ENCODE measurements at places on chromosomes 3 and 15. TPM values are rescaled to one million over a fixed set of nuclear protein-coding genes. Genes with fewer than 3 reads are reported as not detected.

DNA sequence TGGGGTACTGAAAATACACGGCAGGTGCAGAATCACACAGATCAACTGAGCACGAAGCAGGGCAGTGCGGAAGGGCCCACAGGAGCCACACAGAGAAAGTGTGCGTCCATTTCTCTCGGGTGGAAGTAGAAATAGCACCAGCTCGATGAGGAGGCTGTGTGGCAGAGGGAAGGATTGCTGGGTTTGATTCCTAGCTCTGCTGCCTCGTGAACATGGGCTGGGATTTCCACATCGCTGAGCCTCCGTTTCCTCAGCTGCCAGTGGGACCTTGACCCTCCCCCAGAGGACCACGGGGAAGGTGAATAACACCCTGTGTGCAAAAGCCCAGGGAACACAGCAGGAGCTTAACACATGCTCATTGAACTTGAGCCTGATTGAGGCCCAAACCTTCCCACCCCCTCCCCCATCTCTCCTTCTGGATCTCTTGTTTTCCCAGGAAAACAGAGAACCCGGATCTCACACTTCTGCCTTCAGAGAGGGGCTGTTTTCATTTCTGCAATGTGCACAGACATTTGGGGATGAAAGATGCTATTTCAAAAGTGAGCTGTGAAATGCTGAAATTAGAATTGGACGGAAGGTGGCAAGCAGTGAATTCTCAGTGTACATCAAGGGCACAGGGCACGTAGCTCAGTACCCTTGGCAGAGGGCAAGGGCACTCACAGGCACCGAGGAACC is 38.4 kb downstream of the ABTB1 start:
- no peak for DNase-seq

GRCh38 chr3:164673738-164674137 is 404.6 kb downstream of the SI start:
- no peak for DNase-seq

DNA sequence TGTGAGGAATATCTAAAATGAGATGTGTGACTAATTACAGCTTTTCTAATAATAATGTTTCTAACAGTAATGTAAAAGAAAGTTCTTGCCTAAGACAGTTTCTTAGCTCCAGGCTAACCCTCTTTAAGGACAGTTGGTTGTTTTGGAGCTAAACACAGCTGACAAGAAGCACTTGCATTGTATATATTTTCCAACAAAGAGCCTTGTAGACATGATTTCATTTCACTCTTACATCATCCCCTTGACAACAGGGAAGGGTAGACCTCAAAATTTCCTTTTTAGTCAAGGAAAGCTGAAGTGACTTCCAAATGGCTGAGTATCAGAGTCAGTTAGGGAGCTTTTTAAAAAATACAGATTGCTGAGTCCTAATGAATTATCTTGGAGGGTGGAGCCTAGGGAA is 4.1 kb downstream of the ARID3B start:
- no peak for DNase-seq

- no peak for DNase-seq
Observed at GRCh38 chr15:35746121-35746520, 200.2 kb upstream of the DPH6 start.

DNA sequence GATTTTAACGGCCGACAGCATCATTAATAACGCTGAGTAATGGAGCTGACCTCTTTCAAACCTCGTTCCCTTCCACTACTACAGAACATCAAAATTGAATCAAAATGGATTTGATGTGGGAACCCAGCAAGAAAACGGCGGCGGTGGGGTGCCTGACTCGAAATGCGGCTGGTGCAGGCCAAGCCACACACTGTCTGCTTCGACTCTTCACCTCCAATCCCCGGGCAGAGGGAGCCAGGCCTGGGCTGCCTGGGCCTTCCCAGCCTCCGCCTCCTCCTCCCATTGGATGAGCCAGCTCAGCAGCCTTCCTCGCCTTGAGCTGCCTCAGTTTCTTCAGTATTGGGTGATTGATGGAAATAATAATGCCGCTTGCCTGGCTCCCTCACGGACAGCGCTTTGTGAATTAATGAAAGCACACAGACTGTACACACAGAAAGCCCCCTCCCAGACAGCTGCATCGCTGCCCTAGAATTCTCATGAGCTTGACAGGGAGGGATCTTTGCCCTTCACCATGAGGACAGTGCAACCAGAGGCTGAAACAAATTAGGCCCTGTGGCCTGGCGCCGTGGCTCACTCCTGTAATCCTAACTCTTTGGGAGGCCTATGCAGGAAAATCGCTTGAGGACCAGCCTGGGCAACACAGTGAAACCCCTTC is 11.4 kb upstream of the MEGF11 start:
- no peak for DNase-seq

DNA sequence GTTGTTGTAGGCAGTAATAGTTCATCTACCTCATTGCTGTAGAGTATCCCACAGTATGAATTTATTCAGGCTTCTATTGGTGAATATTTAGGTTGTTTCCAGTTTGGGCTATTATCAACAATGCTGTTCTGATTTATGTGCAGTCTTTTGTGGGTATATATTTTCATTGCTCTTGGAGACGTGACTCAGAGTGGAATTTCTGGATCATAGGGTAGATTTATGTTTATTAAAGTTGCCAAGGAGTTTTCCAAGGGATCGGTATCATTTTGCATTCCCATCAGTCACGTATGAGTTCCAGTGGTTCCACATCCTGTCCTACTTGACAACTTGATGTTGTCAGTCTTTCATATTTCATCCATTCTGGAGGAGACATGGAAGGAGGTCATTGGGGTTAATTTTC is 8.4 kb upstream of the HRH1 start:
- no peak for DNase-seq

DNA sequence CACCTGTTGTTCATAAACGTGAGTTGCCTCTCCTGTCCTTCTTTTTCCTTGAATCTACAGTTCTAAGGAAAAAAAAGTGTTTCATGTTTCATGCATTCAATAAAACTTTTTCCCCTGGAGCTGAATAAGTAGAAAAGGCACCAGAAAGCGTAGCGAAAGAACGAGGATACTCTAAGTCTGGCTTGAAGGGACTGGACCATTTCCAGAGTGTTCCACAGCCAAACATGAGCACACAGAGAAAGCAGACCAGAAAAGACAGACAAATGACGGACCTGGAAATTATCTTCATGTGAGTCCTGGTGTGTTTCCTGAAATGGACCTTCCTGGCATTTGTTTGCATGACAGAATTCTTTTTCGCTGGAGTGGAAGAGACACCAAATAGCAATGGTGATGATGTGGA is 204.7 kb downstream of the SV2B start:
- no peak for DNase-seq

- DNase-seq, result no peak
Observed at GRCh38 chr3:8517487-8517886, 15.9 kb downstream of the LMCD1 start.

DNA sequence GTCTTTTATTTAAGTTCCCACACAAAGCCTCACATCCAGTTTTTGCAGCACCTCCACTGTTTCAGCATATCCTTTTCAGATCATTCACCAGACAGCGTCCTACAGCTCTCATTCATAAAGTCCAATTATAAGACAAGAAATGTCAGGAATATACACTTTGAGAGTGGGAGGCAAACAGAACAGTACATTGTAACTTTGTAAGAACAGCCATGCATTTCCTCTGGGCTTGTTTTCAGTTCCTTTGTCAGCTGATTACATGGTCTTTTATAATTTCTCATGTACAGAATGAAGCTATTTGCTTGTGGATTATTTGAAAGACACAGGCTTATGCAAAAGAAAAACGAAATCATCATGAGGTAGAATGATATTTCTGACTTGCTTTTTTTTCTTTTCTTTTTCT is 85.7 kb downstream of the SOX2 start:
- DNase-seq, result no peak

- no peak for DNase-seq
Observed at GRCh38 chr15:56820333-56820732, 87.0 kb upstream of the ZNF280D start.

DNA sequence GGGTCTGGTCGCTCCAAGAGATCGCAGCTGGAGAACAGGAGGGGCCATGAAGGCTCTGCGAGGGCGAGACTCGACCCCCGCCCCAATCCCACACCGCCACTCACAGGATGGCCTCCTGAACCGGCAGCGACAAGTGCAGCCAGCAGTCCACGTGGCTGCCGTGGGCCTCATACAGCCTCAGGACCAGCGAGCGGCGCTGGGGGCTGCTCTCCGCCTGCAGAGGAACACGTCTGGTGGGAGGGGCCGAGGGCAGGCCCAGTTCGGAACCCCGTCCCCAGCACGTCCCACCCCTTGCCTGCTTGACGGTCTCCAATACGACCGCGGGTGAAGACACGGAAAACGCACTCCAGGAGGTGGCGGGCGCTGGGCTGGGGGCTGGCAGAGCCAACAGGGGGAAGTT is 9.2 kb downstream of the NEIL1 start:
- no peak for DNase-seq

- DNase-seq, result no peak
Observed at GRCh38 chr3:179950840-179951239, 85.9 kb downstream of the PEX5L start.

- no peak for DNase-seq
Observed at GRCh38 chr15:68279779-68280753, 2.5 kb downstream of the FEM1B start.

- DNase-seq, result no peak
Observed at GRCh38 chr3:156742401-156742800, 68.0 kb downstream of the TIPARP start.

DNA sequence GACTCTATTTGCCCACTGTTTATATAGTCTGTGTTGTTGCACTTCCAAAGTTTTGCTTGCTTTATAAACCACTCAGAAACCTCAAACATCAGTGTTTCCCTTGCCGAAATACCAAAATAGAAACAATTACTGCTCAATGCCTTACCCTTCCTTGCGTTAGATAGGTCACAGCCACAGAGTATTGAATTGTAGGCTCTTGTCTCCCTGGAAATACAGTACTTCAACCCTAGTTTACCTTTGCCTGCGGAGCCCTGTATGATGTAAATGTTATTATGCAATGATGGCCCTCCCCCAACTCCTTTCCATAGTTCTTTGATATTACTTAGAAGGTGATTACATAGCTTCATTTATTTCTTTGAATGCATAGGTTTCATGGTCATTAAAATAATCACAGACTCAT is 44.2 kb downstream of the SOX2 start:
- no peak for DNase-seq

DNA sequence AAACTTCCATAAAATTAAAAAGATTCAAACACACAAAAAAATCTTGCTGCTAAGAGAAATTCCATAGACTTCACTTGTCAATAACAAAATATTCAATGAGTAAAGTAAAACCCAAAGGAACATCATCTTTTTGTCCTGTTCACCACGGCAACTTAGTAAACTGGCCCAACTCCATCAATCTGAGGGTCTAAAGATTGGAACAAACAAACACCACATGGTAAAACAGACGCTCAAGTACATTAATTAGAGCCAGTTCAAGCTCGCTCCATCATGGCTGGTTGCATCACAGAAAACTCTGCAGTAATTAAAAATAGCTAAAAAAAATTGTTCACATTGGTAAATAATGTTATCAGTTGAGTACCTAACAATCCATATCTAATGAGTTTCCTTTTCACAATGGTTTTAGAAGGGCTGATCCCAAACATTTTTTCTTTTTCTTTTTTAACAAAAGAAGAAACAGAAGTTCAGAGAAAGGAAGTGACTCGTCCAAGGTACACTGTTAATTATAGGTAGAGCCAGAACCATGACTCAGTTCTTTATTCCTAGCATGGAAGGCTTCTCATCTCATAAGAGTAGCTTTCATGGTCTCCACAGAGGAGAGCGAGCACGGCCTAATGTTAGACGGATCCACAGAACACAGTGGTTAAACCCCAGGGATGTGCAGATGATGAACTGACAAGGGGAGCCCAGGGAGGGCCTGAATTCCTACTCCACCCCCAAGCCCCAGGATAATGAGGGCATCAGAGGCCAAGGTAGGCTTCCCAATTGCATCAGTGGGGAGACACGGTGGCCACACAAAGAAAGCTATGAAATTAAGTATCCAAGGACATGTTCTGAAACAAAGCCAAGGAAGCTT is 79.2 kb upstream of the ARHGEF3 start:
- DNase-seq, result no peak

DNA sequence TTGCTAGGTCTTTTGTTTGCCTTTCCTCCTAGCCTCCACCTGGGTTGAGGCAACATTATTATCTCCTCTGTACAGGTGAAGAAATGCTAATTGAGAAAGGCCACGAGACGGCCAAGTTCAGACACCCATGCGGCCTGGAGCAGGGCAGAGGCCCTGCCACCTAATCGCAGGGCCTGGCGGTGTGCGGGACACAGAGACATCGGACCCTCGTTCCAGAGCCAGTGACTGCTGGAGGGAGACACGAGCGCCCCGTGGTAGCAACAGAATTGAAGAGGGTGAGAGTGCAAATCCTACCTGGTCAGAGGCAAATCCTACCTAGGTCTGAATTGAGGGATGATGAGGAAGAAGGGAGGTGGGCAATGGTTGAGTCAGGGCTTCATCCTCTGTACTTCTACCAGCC is 113.8 kb upstream of the MEF2A start:
- DNase-seq, result no peak

DNA sequence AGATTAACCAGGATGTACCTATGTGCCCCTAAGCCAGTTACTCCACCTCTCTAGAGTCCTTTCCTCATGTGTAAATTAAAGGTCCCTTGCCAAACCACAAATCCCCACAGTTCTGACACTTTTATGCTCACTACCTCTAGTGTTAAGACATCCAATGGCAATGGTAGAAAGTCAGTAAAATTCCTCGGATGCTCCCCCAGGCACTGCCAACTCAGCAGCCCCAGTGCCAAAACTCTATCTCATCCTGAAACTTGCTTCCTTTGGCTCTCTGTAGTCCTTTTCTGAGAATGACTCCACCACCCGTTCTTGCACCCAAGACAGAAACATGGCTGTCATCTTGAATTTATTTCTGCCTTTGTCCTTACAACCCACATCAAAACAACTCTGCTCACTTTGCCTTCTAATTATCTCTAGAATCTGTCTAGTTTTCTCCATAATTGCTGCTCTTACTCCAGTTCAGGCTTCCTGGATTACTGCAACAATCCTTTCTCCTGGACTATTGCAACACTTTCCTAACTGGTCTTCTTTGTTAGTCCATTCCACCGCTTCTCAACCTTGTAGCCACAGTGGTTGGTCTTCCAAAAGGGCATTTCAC is 41.6 kb downstream of the MB21D2 start:
- DNase-seq, result no peak

DNA sequence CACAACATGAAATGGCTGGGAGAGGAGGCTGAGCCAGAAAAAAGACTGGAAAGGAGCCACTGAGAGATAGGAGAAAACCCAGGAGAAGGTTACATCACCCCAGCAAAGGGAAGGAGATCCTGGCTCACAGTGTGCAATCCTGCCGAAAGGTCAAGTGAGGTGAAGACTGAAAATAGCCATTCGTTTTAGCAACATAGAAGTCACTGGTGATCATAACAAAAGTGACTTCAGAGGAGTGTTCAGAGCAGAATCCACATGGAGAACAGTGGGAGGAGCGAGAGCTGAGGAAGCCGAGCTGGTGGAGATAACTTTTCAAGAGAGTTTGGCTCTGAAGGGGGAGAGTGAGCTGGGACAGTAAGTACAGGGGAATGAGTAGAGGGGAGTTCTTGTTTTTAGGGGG is 5.4 kb upstream of the HEG1 start:
- no peak for DNase-seq

Gene GUCA1C
- total RNA-seq, result not detected

Gene DAZL
- total RNA-seq, result not detected

Gene GOLGA8M
- total RNA-seq, result 0.75 TPM

Gene RUVBL1
- 97.0 TPM for total RNA-seq

Gene ZNF710
- total RNA-seq, result 22.8 TPM

Measured in activated CD4-positive, alpha-beta T cell treated with anti-CD3 and anti-CD28 coated beads for 36 hours (primary cell).